ENCODE measurements at places on chromosomes 7 and 10.

- peak; percentile 5 for DNase-seq
Measured at GRCh38 chr10:125778556-125778955, 2.9 kb upstream of the MMP21 start.

DNA sequence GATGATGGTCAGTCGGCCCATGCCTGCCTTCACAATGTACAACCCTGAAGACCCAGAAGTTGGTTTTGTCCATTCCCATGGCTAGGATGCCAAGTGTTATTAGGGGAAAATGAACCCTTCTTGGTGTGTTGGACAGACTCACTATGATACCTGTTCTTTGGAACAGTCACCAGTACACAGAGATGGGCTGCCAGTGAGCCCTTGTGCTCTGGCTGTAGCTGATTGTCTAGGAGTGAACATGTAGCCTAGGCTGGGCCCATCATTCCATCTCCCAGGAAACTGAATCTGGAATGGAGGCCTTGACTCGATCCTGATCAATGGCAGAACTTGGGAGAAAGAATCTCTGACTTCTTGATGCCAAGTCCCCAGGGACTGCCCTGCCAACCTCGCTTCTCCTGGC is 188.9 kb downstream of the EVX1 start:
- no peak for DNase-seq

GRCh38 chr7:55083206-55083605 is 64.4 kb downstream of the EGFR start:
- no peak for DNase-seq

- DNase-seq: no peak
Measured at GRCh38 chr10:132136097-132136521, 50.6 kb upstream of the DPYSL4 start.

DNA sequence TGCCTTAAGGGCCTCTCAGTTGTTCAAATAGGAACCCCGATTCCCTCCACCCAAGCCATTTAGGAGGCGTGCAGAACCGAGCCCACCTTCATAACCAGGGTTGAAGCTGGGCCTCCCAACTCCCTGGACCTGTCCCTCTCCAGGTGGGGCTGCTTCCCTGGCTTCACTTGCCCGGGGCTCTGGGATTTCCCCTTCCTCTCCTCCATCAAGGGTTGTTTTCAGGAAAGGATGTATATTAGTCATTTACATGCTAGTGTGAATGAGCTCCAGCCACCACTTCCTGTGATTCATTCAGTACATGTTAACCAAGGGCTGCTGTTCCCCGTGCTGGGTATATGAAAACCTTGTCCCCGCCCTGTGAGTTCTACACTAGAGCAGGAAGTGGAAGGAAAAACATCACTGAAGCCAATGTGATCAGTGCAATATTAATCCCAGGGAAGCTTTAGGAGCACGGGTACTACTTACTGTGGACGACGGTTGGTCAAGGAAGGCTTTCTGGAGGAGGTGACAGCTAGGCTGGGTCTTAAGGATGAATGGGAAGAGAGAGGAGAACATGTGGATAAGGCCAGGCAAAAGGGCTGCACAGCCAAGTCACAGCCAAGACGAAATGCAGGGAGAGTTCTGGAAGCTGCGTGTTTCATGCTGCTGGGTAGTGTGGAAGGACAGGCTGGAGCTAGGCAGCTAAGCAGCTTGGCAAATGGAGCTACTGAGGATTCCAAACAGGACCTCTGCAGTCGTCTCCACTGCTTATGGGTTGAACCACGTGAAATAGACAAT is 150.1 kb upstream of the SHH start:
- DNase-seq: peak; percentile 51

DNA sequence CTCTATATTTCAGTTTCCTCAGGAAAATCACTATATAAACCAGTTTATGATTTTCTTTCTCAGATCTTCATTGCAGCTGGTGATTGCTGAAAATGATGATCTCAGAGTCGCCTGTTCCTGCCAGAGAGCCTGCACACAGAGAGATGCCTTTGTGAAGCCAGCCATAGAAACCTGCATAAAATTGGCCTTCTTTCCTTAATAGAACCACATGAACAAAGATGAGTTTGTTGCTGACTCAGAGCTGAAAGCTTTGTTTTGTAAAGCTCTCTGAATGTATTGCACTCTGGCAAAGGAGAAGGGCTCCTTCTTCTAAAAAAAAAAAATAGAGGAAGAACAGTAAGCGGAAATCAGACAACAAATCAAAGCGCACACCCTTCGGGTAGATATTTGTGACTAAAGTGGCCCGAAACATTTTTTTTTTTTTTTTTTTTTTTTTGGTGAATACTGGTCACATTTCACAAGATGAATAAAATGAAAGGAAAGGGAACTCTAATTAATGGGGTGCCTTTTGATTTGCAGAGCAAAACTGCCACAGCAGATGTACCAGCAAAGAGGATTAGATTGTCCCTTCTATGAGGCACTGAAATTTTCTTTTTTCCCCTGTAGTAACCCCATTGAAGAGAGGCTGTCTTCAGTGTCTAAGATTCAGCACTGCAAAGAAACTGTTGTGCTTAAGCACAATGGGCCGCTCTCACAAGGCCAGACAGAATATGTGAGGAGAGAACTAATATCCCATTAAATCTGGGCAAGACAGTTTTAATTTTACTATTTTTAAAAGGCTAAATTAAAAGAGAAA is 75.1 kb upstream of the PTPRZ1 start:
- DNase-seq: no peak

DNA sequence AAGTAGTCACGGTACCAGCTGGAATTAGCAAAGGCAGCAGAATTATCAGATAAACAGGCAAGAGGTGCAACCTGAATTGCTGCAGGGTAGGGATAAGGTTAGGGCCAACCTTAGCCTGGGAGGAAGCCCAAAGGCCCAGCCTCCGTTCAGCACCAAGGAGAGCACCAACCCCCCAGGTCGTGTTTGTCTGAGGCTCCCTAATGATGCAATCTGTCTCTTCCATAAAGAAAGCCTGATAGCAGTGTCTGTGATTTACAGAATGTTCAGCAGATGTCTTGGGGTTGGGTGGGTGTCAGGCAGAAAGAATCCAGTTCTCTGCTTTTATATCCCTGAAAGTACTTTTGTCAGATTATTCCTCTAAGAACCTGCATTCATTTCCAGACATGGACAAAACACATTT is 328.4 kb upstream of the AOAH start:
- no peak for DNase-seq

GRCh38 chr10:3852147-3852904 is 67.3 kb upstream of the KLF6 start:
- peak; percentile 82 for DNase-seq

DNA sequence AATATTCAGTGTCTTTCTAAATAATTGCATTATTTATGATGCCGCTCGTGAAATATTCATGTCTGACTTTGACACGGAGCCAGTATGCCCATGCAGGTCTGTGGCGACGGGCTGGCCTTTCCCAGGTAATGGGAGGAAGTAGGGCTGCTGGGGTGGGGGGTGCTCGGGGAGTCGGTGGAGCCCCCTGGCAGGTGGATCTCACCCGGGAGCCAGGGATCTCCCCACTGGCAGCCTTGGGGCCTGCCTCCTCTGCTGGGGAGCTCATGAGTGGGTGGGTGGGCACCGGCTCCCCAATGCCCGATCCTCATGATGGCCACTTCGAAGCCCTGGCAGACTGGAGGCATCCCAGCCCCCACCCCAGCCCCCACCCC is 52.8 kb downstream of the PWWP2B start:
- DNase-seq: no peak

- DNase-seq: no peak
Measured at GRCh38 chr10:42929993-42930392, 146.9 kb upstream of the RET start.

DNA sequence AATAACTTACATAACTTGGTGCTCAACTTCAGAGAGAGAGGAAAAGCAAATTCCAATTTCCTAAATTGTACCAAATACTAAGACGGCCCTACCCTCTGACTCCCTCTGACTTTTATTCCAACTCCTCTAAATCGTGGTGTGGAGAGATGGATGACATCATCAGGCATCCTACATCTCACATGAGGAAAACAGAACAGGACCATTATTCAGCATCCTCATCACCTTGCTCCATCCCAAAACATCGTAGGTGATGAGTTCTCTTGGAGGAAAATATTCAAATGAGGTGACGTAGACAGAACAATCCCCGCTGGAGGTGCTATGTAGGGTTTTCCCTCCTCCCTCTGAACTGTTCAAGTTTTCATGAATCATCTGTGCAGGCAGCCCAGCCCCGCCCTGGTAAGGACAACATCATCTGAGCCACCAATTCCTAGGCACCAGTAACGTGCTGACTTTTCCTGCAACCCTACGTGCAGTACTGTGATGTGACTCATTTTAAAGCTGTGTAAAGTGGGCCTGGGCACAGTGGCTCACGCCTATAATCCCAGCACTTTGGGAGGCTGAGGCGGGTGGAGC is 167.2 kb downstream of the CALN1 start:
- DNase-seq: no peak

GRCh38 chr10:29256019-29256418 is 32.9 kb upstream of the LYZL1 start:
- no peak for DNase-seq

- no peak for DNase-seq
Measured at GRCh38 chr10:85311613-85312337, 983.4 kb downstream of the CCSER2 start.

- DNase-seq: no peak
Measured at GRCh38 chr10:99828464-99828863, 46.0 kb downstream of the ABCC2 start.

GRCh38 chr7:2819161-2819953 is 24.8 kb downstream of the GNA12 start:
- DNase-seq: no peak

GRCh38 chr7:149422914-149423301 is 38.0 kb downstream of the ZNF777 start:
- no peak for DNase-seq

- DNase-seq: no peak
Measured at GRCh38 chr10:7027913-7028808, 382.7 kb downstream of the SFMBT2 start.

- no peak for DNase-seq
Measured at GRCh38 chr10:126392469-126392868, 4.2 kb upstream of the ADAM12 start.

DNA sequence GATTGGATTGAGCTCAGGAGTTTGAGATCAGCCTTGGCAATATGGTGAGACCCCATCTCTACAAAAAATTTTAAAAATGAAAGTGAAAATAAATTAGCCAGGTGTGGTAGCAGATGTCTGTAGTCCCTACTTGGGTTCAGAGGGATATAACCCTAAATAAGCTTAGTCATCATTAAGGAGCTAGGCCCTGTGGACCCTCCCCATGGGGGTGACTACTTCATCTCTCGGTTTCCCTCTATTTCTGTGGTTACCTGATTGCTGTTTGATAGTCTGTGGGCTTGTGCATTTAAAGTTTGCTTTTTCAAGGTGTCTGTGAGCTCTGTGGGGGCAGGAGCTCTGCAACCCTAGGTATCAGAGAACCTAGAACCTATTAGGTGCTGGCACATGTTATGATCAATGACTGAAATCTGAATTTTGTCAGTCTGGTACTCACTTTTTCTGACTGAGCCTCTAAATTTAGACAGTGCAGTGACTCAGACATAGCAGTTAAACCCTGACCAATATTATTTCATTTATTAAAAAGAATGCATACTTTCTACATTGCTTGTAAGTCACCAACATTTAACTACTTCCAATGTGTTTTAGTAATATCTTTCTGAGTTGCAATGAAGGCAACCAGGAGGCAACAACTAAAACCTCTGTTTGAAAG is 8.1 kb upstream of the CUZD1 start:
- no peak for DNase-seq

- no peak for DNase-seq
Measured at GRCh38 chr10:4147245-4147644, 362.2 kb upstream of the KLF6 start.

GRCh38 chr7:114432703-114433102 is 18.1 kb downstream of the FOXP2 start:
- DNase-seq: no peak

DNA sequence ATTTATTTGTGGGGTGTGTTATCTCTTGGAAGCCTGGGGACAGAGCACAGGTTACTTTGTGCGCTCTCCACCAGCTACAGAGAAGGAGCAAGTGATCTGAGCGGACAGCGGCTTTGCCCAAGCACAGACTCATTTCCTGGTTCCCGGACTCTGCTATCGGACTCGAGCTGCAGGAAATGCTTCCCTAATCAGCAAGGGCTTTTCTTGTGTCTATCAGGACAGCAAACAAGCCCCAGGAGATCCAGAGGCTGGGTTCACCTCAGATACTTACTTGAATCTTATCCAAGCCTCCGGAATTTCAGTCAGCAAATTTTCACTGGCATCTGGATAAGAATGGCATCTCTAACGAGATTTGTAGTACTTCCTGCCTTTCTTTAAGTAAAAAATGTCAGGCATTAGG is 27.8 kb downstream of the MRC1 start:
- no peak for DNase-seq

Data from ureter (tissue), 1 donor.